ENCODE measurements at places on chromosomes 5 and 9. TPM values are rescaled to one million over a fixed set of nuclear protein-coding genes. Genes with fewer than 3 reads are reported as not detected.
A peak's percentile ranks its signal among the peaks of the same experiment; 100 is the strongest.

GRCh38 chr5:139660105-139660922 lies 12.2 kb downstream of the CXXC5 start:
- DNase-seq, result peak; percentile 76

GRCh38 chr9:1929722-1930244 lies 85.4 kb upstream of the SMARCA2 start:
- no peak for DNase-seq

DNA sequence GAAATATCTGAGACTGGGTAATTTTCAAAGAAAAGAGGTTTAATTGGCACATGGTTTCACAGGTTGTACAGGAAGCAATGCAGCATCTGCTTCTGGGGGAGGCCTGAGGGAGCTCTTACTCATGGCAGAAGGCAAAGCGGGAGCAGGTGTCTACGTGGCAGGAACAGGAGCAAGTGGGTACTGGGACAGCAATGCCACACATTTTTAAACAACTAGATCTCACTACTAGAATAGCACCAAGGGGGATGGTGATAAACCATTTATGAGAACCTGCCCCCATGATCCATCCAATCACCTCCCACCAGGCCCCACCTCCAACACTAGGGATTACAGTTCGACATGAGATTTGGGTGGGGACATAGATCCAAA lies 47.6 kb upstream of the HOMER1 start:
- DNase-seq, result no peak

GRCh38 chr9:123523845-123524244 lies 167.8 kb downstream of the CRB2 start:
- no peak for DNase-seq

MEIKIN gene
- total RNA-seq, result not detected

EPB41L4A gene
- 1.1 TPM for total RNA-seq

HRH2 gene
- total RNA-seq, result not detected

GRIN3A gene
- total RNA-seq, result not detected

Data from mammary epithelial cell (primary cell).